ENCODE measurements at places on chromosomes 13 and 19. TPM values are rescaled to one million over a fixed set of nuclear protein-coding genes. Genes with fewer than 3 reads are reported as not detected.

The RB1 gene
- 34.8 TPM for total RNA-seq

The SBSN gene
- total RNA-seq, result not detected

The IL12RB1 gene
- total RNA-seq, result not detected

The CATSPERD gene
- not detected for total RNA-seq

The OR7C1 gene
- total RNA-seq, result not detected

The RNF113B gene
- total RNA-seq, result not detected
